ENCODE measurements at places on chromosomes 1 and 21.

DNA sequence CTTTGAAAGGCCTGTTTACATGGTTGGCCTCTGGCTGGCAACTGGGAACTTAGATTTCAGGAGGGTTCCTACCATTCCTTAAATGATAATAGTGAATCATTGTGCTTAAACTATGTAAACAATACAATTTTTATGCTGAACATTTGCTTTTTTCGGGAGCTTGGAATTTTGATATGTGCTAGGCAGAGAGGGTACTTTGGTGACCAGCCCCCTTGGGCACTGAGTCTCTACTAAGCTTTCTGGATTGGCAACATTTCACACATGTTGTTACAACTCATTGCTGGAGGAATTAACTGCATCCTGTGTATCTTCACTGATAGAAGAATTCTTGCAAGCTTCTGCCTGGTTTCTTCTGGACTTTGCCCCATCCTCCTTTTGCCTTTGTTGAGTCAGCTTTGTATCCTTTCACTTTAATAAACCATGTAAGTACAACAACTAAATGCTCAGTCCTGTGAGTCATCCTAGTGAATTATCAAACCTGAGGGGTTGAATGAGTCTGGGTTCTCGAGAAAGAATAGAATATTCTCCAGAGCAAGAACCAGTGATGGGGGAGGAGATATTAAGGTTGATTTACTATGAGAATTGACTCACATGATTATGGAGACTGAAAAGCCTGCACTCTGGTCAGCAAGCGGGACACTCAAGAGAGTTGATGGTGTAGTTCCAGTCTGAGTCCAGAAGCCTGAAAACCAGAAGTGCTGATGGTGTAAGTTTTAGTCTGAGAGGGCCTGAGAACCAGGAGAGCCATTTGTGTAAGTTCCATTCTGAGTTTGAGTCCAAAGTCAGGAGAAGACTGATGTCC, 3.1 kb upstream of the SLC16A4 start:
- DNase-seq: no peak

GRCh38 chr21:41762753-41763152, 4.1 kb downstream of the RIPK4 start:
- no peak for DNase-seq

- DNase-seq: no peak
Observed at GRCh38 chr1:212607206-212607912, 1.2 kb upstream of the ATF3 start.

DNA sequence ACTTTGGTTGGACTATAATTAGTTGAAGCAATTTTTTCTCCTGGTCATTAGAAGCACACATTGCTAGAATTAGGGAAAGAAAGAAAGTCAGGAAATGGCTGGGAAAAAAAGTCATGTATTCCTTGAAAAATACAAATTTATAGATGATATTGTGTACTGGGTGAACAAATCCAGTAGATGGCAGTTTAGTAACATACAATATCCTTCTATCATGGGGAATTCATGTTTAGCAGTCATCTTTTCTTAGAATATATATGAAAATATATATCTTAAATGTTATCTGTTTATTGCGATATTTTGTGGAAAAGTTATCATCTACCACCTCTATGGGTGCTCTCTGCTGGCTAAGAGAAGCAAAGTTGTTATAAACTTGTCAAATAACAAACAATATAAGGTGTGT, 13.1 kb upstream of the ZRANB2 start:
- DNase-seq: peak; percentile 48

- no peak for DNase-seq
Observed at GRCh38 chr1:29324202-29324601, 87.9 kb downstream of the PTPRU start.

GRCh38 chr1:59391212-59392179, 94.6 kb downstream of the FGGY start:
- no peak for DNase-seq

DNA sequence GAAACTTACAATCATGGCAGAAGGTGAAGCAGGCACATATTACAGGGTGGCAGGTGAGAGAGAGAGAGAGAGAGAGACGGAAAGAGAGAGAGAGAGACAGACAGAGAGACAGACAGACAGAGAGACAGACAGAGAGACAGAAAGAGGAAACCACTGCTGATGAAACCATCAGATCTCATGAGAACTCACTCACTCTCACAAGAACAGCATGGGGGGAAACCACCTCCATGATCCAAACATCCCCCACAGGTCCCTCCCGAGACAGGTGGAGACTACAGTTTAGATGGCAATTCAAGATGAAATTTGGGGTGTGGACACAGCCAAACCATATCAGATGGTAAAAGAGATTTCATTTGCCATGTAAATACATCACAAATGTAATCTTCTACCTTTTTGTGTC, 708.1 kb downstream of the MRPL39 start:
- DNase-seq: no peak

GRCh38 chr1:3987669-3988235, 87.7 kb upstream of the C1orf174 start:
- no peak for DNase-seq

DNA sequence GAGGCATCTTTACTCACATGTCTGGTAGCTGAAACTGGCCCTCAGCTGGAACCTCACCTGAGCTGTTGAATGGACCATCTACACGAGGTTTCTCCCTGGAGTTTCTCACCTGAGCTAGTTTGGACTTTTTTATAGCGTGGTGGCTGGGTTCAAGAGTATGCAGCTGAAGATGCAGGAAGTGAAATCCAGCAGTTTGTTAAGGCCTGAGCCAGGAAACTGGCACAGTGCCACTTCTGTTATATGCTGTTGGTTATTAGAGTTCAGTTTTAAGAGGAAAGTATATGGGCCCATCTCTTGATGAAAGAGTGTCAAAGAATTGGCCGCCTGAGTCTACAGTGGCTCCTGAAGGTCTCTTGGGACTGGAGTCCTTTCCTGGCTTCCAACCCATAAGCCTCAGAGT, 35.6 kb downstream of the STUM start:
- no peak for DNase-seq

DNA sequence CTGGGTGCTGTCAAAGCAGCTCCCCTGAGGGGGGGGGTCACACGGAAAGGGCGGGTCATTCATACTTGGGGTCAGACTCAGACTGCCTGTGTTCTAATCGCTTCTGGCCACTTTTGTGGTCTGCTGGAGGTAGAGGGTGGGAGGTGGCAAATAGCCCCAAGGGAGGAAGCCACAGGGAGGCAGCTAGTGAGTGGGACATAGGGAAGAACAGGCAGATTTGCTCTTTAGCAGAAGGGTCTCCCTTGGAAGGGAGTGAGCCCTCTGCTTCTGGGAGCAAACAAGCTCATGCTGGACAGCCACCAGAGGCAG, 24.5 kb downstream of the ACOT11 start:
- DNase-seq: no peak

DNA sequence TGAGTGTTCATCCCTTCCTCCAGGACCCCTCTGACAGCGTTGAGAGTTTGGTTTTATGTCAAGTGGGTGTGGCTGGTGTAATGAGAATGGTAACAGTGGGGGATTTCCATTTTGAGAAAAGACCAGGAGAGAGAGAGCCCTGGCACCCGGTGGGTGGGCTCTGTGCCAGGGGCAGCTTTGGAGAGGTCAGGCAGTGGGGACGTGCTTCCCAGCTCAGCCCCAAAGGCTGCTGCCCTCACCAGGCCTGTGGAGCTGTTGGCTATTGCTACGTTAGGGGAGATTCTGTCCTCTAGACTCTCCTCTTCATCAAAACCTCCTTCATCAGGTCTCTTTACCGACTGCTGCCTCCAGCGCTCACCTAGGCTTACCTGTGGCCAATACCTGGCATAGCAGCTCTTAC, 176.3 kb downstream of the PTPRU start:
- no peak for DNase-seq

- DNase-seq: no peak
Observed at GRCh38 chr1:221912230-221912629, 170.3 kb upstream of the DUSP10 start.
